ENCODE measurements at places on chromosomes 6 and 20. TPM values are rescaled to one million over a fixed set of nuclear protein-coding genes. Genes with fewer than 3 reads are reported as not detected.

- DNase-seq = no peak
Observed at GRCh38 chr6:106426250-106426970, 65.9 kb downstream of the CRYBG1 start.

DNA sequence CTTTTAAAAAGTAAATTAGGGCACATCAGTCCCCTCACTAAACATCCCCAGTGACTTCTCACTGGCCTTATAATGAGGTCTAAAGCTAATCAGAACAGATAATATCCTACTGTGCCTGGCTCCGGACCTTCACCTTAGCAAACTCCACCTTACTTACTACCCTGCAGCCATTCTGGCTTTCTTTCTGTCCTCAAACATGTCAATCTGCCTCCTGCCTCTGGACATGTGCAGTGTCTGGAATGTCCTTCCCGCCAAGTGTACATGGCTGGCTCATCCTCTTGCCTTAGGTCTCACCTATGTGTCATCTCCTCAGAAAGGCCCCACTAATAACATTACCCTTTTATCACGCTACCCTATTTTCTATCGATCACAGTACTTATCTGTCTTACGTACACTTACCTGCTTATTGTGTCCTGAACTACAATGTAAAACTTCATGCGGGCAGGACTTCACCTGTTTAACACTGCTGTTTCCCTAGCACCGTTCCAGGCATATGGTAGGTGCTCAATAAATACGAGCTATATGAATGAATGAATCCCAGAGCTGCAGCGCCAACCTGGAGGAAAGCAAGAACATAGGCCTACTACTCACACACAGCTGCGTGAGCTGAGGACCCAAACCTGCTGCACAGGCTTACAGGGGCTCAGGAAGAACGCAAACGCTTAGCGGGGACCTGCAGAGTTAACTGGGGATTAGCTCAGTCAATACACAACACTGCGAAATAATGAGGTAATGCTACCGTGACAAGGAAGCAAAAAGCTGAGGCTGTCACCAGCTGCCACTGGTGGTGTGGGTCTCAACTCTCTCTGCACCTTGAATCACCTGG is 991 bp downstream of the UQCC2 start:
- no peak for DNase-seq

GRCh38 chr20:16607364-16608276 is 34.4 kb upstream of the KIF16B start:
- no peak for DNase-seq

GRCh38 chr6:117740605-117741004 is 65.3 kb downstream of the NUS1 start:
- DNase-seq = no peak

DNA sequence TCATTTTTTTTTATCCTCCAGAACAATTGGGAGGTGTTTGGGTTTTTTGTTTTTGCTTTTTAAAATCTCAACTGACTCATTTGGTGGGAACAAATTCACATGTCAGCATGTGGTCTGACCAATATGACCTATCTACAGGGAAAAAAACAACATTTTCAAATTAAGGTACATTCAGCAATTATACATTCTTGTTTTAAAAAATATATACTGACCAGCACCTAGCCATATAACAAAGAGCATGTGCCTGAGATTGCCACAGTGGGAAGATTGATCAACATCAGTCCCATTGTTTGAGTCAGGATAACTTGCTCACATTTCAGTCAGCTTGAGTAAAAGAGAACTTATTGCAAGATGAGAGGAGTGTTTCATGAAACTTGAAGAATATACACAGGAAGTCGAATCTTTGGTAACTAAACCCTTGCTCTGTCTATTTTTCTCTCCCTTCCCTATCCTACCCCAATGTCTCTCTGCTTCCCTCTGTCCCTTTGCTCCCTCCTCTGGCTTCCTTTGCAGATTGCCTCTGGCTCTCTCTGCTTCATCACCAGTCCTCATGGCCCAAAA is 163.2 kb upstream of the TAB2 start:
- DNase-seq = no peak

- no peak for DNase-seq
Observed at GRCh38 chr20:50569864-50570836, 60.0 kb downstream of the PTPN1 start.

DNA sequence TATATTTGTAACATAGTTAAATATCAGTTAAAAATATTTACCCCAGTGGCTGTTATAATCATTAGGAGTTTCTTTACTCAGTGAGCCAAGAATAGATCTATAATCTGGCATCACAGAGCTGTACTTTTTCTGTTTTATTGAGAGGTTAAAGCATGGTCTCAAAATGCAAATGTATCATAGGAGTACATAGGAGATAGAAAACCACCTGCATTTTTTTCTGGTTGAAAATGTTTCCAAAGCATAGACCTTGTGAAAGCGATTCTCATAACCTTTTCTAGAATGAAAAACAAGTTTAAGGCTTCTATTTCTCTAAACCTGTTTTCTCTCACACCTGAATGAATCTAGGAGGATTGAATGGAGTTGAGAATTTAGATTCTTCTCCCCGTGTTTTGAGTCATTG is 14.4 kb downstream of the KCNQ5 start:
- DNase-seq = no peak

DNA sequence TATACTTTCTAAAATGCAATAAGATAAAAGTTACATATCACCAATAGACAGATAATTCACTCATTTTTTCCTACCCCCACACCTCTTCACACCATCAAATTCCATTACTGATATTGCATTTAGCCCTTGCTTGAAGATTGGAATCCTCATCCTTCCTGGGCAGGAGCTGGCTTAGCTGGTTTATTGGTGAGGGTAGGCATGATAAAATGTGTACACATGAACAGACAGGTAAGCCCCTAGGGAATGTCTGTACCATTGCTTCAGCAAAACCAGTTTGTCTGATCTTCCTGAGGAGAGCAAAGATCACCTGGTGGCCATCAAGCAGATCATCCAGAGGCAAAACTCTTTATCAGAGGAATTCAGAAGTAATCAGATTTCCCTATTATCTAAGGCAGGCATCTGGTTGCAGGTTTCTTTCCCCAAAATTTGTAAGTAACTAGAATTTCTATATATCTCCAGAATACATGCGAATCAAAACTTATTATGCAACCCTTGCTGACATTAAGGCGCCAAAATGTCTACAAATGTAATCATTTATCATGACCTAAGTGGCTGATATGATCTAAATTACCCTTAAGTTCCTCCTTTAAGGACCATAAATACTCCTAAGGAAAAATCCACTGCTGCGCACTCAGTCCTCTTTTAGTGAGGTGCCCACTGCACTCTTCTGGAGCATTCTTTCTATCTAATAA is 6.6 kb upstream of the FABP7 start:
- DNase-seq = no peak

GRCh38 chr6:117456250-117456649 is 26.2 kb upstream of the DCBLD1 start:
- no peak for DNase-seq

Gene BTN1A1
- polyA plus RNA-seq = not detected

DNA sequence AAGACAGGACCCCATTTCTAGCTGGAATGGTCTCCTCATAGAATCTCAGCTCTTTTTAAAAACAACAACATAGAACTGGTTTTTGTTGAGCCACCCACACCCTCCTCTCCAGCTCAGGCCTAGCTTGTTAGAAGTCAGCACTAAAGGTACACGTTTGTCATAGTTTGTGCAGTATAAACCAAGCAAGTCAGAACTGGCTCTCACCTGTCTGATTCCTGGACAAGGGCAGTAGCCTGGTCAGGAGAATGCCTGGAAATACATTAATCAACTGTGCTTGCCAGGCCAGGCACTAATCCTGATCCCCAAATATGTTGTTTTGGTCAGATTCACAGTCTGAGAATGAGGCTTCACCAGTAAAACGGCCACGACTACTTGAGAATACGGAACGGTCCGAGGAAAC is 296.7 kb downstream of the ZFAND3 start:
- DNase-seq = no peak

GRCh38 chr20:24027229-24027628 is 38.6 kb upstream of the GGTLC1 start:
- DNase-seq = no peak

Gene TBCC
- 23.8 TPM for polyA plus RNA-seq

Gene PLA2G7
- not detected for polyA plus RNA-seq

Data from BJ (cell line).